Stimulated activated CD8-positive, alpha-beta memory T cell treated with anti-CD3 and anti-CD28 coated beads, Interleukin-7, amount 100 ng/mL, for 4 hours (primary cell): ENCODE measurements at places on chromosomes 5 and 9.

GRCh38 chr5:147162740-147163139 is 72.1 kb upstream of the STK32A start:
- DNase-seq, result no peak

- no peak for DNase-seq
These were observed 115.8 kb downstream of the ERCC6L2 start for GRCh38 chr9:95991326-95991725.

GRCh38 chr5:3194271-3194670 is 401.4 kb upstream of the IRX1 start:
- DNase-seq, result no peak

DNA sequence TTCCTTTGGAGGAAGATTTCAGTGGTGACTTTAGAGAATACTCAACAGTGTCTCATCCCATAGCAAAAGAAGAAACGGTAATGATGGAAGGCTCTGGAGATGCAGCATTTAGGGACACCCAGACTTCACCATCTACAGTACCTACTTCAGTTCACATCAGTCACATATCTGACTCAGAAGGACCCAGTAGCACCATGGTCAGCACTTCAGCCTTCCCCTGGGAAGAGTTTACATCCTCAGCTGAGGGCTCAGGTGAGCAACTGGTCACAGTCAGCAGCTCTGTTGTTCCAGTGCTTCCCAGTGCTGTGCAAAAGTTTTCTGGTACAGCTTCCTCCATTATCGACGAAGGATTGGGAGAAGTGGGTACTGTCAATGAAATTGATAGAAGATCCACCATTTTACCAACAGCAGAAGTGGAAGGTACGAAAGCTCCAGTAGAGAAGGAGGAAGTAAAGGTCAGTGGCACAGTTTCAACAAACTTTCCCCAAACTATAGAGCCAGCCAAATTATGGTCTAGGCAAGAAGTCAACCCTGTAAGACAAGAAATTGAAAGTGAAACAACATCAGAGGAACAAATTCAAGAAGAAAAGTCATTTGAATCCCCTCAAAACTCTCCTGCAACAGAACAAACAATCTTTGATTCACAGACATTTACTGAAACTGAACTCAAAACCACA is 67.4 kb downstream of the VCAN start:
- DNase-seq, result no peak

DNA sequence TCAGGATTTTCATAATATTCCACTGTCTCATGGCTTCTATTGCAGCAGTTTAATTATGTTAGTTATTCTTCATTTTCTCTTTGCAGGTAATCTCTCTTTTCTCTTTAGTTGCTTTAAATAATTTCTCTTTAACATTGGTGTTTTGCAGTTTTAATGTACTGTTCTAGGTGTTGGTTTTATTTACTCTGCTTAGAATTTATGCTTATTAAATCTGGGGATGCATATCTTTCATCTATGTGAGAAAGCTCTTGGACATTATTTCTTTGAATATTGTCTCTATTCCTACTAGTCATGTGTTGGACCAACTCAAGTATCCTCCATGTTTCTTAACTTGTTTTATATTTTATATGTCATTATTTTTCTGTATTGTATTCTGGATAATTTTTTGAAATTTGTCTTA is 218.7 kb upstream of the TUT7 start:
- no peak for DNase-seq

- DNase-seq, result no peak
These were observed 75.7 kb upstream of the SAP30L start for GRCh38 chr5:154370119-154370518.

- DNase-seq, result no peak
These were observed 79.1 kb downstream of the ZNF618 start for GRCh38 chr9:113955076-113955752.

DNA sequence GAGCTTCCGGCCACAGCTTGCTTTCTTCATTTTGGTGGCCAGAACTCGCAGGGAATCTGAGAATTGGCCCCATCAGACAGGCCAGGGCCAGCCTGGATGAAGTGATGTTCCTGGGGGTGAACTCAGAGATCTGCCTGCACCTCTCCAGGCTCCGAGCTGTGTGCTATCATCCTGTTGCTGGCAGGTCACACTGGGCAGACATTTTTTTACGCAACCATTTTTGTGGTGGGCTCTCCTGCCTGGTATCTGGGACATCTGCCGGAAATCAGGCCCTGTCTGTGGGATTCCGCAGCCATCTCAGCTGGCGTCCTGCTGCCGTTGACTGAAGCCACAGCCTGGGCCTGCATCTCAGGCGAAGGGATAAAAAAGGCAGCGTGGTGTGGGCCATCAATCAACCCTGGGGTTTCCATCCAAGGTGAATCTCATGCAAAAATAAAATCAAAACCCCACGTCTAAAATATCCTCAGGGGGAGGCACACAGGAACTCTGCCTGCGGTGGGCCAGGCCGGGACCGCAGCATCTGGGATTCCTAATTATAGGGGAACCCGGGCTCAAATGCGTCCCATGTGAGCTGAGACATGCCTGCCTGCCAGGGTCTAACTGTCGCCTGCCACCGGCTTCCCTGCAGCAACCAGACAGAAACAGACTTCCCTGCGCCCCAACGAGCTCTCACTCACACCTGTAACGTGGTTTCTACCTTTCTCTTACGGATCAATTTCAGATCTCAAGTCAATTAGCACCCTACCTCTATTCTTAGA is 174.3 kb downstream of the SYK start:
- no peak for DNase-seq

DNA sequence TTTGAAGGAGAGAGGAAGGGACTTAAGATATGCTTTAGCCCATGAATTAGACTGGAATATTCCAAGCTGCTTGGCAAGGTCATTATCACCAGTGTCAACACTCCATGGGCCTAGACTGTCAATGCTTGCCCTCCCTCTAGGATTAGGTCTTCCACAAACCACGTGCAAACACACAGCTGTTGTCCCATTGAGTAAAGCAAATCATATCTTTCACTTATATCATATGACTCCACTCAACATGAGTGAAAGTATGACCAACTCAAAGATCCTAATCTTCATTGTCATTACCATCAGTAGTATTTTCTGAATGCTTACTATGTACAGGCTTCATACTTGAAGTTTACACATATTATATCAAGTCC is 57.0 kb upstream of the GRAMD2B start:
- DNase-seq, result no peak

GRCh38 chr5:123610665-123611405 is 98.9 kb downstream of the CSNK1G3 start:
- DNase-seq, result no peak

DNA sequence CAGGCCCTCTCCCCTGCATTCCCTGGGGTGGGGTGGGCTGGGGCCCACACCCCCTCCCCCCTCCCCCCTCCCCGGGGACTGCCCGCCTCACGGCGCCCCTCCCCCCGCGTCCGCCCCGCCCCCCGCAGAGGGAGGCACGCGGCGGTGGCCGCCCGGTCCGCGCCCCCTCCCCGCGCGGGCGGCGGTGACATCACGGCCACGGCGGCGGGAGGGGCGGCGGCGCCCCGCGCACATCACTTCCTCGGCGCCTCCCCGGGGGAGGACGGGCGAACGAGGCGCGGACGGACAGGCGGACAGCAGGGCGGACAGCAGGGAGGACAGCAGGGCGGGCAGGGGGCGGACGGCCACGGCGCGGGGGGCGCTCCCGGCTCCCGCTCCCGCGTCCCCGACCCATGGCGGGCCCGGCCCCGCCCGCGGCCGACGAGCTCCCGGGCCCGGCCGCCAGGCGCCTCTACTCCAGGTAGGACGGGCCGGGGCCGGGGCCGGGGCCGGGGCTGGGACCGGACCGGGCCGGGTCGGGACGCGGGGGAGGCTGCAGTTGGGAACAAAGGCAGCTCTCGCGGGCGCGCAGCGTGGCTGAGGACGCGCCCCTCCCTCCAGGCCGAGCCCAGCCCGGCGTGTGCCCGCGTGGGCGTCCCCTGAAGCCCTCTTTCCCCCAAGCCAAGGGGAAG is at the start of gene GPSM1:
GPSM1 (plus strand) TSS at position 236 of the 671 bp plus-strand sequence; CDS start at position 393, 157 bp downstream.
- peak; percentile 44 for DNase-seq

DNA sequence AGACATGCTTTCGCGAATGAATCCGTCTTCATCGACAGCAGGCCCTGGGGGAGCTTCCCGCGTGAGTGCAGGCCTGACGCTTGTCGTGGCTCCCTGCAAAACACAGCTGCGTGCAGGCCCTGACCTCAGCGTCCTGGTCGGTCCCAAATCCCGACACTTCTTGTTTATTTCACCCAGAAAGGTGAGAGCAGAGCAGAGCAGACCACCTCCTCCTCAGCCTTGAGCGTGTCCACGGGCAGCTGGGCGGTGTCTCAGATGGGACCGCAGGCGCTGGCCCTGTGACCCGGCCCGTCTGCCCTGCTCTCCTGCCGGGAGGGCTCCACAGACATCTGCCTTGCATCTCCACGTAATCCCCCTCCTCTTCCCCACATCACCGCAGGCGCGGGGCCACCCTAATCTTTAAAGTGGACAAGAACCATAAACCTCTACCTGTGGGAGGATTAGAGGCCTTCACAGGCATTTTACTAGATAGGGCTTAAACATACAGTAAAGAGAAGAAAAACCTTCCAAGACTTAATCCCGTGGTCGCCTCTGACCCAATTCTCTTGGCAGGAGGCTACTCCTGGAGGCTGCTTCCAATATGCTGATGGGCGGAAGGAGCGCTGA is 7.5 kb upstream of the LHX3 start:
- no peak for DNase-seq

DNA sequence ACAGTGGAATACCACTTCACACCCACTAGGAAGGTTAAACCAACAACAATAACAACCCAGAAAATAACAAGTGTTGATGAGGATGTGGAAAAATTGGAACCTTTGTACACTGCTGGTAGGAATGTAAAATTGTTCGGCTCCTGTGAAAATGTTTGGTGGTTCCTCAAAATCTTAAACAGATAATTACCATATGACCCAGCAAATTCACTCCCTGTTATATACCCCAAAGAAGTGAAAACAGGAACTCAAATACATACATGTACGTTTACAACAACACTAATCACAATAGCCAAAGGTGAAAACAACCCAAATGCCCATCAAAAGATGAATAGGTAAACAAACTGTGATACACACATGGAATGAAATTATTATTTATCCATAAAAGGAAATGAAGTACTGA is 178.5 kb upstream of the PHYKPL start:
- DNase-seq, result no peak

DNA sequence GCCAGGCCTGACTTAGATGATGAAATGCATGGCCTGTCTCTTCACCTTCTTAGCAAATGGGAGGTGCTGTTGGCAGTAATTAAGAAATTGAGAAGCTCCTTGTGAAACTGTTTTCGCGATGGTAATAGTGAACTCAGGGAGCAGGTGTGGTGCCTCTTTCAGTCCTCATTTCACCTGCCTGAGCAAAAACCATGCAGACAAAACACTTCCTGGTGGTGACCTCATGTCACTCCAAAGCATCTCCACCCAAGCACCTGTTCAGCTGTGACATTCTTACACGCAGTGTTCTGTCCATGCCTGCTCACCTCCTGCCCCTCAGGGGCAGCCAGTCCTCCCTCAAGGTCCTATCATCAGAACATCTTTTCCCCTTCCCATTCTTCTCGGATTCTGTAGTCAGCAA is 146.5 kb downstream of the CD180 start:
- no peak for DNase-seq

DNA sequence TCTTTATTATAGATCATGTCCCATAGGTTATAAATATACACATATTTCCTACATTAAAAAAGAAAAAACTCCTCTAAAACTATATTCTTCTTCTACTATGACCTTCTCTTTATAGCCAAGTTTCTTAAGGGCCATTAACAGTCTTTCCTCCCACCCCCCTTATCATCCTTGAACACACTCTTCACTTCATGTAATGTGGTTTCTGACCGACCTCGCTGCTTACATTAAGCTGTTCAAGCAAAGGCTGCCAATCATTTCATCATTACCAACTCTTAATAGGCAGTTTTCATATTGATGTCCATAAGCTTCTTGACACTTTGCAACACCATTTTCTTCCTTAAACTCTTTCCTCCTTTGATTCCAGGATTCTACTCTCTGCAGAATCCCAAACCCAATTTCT is 283.0 kb upstream of the PCSK5 start:
- no peak for DNase-seq

GRCh38 chr5:17381932-17382331 is 116.1 kb upstream of the TAF11L2 start:
- no peak for DNase-seq

DNA sequence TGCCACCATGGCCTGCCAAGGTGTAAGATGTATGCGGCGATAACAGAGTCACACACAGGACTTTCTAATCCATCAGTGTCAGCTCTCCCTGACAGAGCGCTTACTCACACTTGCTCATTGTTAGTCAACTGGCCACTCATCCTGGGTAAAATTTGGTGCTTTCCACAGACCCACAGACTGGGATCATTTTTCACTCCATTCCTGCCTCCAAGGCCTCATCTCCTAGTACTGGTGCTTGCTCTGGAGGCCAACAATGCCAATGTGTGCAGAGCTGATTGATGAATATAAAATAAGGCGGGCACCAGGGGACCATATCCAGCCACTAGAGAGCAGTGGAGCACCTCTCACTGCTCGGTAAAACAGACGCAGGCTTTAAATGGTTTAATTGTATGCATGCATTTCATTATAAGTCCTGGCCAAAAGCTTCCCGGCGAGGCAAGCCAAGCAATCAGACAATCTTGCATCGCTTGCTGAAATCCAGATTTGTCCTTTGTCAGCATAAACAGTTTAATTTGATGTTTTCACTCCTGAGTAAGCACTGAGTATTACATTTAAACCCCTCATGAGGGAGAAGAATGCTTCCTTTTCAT is 22.3 kb downstream of the PSMB7 start:
- no peak for DNase-seq
